Ascending aorta (tissue), 2 donors: ENCODE measurements at places on chromosomes 4 and X. TPM values are rescaled to one million over a fixed set of nuclear protein-coding genes. Genes with fewer than 3 reads are reported as not detected.

Gene SASH3
- 31.0 TPM for total RNA-seq

DNA sequence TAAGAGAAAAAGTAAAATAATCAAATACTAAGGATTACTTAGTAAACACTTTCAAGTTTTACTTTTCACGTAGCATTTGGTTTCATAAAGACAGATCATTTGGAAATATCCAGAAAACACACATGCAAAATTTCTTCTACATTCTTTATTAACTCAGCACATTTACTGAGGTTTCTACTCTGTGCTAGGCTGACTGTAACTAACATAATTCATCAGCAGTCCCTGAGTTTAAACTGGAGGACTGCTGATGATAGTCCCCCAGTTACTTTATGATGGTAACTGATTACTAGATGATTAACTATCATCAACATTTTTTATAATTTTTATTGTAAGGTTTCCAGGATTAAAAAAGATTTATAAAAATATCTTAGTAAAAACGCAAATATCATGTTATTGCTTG is 12.3 kb downstream of the LEF1 start:
- no peak for DNase-seq

DNA sequence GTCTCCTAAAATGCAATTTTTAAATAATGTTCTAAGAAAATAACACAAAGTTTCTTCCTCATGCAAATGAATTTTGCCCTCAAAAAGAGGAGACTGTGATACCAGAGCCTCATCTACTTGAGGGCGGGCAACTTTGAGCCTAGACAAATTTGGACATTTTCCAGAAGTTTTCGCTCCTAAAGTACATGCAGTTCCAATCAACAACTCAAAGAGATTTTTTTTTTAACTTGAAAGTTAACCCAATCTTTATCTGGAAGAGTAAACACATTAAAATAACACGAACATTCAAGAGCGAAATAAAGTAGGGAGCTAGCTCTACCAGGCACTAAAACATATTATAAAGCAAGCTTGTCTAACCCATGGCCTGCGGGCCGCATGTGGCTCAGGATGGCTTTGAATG is 29.4 kb upstream of the FBXW7 start:
- no peak for DNase-seq

GRCh38 chrX:118205421-118206395 is 89.1 kb upstream of the KLHL13 start:
- no peak for DNase-seq

- DNase-seq: peak; percentile 62
These were observed 63.8 kb upstream of the IRF2 start for GRCh38 chr4:184538023-184538599.

- no peak for DNase-seq
These were observed 198.5 kb downstream of the SPATA18 start for GRCh38 chr4:52249581-52249980.

DNA sequence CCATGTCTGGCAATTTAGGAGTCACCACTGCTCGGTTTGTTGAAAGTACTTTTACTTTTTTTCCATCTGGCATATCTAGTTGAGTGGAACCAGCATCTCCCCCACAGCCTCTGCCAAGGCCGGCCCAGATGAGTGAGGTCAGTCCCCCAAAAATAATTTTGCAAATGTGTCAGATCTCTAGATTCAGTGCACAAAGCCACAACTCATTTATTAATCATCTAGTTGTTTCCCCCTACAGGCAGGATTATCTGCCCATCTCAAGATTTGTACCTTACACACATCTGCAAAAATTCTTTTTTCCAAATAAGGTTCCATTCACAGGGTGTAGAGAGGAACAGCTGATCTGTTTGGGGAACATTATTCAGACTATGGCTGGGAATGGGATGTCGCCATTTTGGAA is 174.0 kb upstream of the MXRA5 start:
- DNase-seq: no peak

Gene TMSB15B
- 0.32 TPM for total RNA-seq
